ENCODE measurements at places on chromosomes 16 and 17.

- DNase-seq, result no peak
Measured at GRCh38 chr17:4448197-4448980, 14.6 kb downstream of the SPNS3 start.

- DNase-seq, result no peak
Measured at GRCh38 chr17:4317610-4318009, 48.9 kb downstream of the UBE2G1 start.

GRCh38 chr16:85157813-85158742 is 45.8 kb upstream of the CIBAR2 start:
- DNase-seq, result peak; percentile 5

DNA sequence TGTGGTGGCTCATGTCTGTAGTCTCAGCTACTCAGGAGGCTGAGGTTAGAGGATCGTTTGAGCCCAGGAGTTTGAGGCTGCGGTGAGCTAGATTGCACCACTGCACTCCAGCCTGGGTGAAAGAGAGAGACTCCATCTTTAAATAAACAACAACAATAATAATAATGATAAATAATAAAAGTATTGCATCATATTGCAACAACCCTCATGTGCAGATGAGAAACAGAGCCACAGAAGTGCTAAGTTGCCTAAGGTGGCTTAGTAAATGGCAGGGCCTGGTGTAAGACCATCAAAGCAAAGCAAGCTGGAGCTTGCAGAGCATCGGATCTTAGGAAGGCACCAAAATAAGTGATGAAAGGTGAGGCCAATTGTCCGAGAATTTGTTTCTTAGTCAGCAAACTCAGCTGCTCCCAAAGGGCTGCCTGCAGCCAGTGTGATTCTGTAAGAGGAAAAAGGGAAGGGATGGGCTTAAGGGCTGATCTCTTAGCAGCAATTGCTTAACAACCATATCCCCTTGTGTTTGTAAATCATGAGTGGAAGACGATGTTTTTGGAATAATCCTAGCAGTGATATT is 45.3 kb upstream of the HS3ST3A1 start:
- no peak for DNase-seq

DNA sequence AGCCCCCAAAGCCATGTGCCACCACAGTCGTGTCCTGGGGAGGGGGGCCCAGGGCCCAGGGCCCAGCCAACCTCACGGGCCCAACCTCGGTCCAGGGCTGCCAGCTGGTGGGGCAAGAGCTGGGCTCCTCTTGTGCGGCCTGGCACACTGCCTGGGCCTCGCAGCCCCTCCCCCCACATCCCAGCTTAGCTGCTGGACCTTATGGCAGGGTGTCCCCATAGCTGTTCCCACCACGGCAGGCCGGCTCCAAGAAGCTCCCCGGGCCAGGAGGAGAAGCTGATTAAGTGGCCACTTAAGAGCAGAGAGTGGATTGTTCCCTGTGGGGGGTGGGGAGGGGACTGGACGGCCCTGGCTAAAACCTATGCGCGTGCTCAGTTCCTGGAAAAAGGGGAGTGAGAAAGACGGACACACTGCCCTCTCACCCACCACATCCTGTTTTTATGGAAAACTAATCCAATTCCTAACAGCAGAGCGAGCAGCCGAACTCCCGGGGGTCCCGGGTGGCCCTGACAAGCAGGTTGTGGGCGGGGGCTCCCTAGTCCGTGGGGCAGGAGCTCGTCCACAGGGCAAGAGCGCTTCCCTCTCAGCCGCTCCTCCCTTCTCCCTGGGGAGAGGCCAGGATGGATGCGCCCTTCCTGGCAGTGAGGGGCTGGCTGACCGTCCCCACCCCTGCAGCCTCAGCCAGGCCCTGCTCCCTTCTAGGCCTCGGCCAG is 16.8 kb downstream of the PIEZO1 start:
- DNase-seq, result no peak

DNA sequence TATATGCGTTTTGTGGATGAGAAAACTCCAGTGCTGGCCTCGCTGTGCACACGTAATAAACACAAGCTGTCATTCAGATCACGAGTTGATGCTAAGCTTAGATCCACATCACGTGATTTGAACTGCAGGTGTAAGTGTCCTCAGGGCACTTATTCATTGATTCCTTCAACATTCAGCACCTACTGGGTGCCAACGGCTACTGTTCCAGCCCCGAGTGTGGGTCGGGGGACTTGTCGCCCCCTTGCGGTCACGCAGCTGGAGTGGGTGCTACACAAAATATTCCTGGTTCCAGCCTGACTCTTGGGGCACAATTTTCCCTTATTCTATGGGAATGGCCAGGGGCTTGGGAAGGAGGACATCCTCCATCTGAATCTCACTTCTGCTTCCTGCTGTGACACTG is 29.9 kb upstream of the GINS2 start:
- DNase-seq, result no peak

DNA sequence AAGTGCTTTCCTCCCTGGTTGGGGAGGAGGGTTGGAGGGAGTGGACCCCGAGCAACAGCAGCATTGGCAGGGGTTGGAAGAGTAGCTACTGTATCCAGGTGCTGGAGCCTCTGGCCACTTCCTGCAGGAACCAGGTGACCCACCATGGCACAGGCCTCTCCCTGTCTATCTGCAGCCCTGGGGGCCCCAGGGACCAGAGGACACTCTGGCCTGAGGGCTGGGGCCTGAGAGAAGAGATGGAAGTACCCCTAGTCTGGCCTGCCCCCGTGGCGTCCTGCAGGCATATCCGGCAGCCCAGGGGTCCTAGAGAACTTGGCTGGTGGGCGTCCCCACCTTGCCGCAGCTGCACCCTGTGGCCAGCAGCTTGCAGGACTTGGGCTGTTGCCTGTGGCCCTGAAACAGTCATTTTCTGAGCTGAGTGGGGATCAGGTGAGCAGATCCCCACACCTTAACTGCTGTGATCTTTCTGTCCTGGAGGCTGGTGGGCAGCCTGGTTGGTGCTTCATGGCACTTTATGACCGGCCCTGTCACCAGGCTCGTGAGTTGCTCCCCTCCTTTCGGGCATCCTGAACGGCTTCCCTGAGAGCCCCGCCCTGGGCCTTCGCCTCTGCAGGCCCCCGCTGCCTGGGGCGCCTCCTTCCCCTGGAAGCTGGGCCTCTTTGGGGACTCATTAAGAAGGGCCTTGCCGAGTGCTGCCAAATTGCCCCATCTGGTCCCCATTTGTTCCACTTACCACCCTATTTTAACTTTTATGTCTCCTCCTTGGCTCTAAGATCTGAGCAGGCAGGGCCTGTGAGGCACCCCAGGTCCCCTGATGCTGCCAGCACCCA is 298.6 kb downstream of the SEC14L1 start:
- no peak for DNase-seq

Measured in stimulated activated CD8-positive, alpha-beta memory T cell treated with anti-CD3 and anti-CD28 coated beads, Interleukin-4, amount 100 ng/mL, for 1 hour (primary cell).